ENCODE measurements at places on chromosomes 2 and 18.

GRCh38 chr2:168643979-168644378 is 158.5 kb upstream of the NOSTRIN start:
- peak; percentile 31 for DNase-seq

- no peak for DNase-seq
These were observed 30.1 kb upstream of the GALNT14 start for GRCh38 chr2:31168291-31168690.

DNA sequence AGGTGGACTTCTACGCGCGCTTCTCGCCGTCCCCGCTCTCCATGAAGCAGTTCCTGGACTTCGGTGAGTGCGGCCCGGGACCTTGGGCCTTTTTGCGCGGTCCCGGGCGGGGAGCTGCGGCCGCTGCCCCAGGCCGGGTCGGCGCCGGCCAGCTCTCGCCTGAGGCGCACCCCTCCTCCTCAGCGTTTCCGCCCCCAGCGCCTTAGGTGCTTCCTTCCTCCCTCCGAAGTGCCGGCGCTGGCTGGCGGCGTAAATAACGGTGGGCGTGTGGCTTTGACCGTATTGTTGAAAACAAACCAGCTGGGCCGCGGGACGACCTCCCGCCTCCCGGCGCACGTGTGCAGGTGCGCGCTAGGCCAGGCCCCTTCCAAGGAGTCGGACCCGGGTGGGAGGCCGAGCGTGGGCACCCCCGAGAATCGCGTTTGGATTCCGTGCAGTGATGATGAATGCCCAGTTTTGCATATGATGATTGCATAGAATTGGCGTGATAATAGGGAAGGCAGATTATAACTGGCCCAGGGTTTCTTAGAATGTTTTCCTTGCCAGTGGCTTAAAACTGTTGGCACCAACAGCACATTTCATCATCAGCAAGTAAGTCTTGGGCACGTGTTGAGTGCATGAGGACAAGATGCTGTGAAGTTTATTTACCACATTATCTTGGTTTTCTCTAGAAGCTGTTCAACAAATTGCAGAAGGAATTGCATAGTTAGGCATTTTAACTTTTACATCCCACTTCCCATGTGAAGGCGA is 569 bp downstream of the PDK1 start:
- DNase-seq: peak; percentile 76

DNA sequence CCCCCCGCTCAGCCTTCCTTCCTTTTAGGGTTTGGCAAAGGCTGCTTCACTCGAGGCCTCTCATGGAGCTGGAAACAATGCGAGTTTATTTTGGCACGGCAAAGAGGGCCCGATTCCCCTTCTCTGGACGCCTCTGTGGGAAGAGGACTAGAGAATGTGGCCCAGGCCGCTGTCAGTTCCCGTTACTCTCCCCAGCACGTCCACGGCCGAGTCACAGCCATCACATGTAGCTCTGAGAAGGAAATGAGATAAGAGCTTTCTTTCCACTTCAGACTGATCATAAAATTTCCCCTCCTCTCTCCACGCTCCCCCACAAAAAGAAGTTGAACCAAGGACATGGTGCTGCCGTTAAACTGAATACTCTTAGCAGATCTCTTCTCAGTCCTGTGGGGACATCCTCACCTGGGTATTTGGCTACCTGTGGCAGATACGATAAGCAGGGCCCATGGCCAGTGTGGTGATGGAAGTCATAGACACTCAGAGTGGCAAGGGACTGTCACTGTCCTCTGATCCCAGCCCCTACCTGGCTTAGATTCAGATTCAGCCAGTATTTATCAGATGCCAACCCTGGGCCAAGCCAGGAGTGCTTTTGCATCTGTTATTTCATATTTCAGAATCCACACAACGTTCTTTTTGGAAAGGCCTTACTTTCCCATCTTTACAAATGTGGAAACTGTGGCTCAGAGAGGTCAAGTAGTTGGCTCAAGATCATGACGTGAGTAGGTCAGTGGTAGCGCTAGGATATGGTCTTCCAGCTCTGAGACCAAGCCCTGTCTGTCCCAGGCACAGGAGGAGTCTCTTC is 101.2 kb downstream of the MCFD2 start:
- peak; percentile 83 for DNase-seq

GRCh38 chr2:229665158-229665557 is 49.2 kb downstream of the DNER start:
- DNase-seq: no peak

DNA sequence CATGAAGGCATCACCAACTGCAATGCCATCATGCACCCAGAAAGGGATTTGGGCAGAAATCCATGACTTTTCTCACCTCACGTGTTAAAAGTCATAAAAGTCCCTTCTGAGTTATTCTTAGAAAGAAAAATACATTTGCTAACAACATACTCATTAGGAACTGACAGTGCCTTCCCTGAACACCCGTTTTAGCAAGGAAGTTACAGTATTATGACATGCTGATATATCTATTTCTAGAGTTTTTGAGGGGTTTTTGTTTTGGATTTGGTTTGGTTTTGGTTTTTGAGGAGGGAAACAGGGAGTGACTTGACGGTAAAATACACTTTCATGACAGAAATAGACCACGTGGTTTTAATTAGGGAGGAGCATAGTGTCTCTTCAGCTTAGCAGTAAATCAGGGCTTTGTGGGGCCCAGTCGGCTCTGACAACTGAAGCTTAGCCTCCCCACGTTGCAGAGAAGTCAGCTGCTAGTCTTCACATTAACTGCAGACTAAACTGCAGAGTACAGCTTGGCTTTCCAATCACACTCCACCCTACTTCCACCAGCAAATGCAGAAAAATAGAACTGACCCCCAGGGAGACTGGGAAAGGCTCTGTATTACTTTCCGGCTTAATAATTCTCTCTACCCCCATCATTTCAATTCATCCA is 141.4 kb downstream of the FAM124B start:
- DNase-seq: peak; percentile 44

- DNase-seq: no peak
These were observed 28.7 kb upstream of the SKOR2 start for GRCh38 chr18:47280121-47280520.

GRCh38 chr18:49009661-49010060 is 58.9 kb upstream of the SMAD7 start:
- no peak for DNase-seq

- peak; percentile 71 for DNase-seq
These were observed at the start of gene LBH for GRCh38 chr2:30231212-30231995. Gene LBH, plus strand, starts transcription at chr2:30231534. Its CDS starts 205 bp downstream, at chr2:30231739.

GRCh38 chr2:230873661-230874401 is 9.1 kb downstream of the ITM2C start:
- no peak for DNase-seq

GRCh38 chr2:133026536-133027177 is 356.7 kb upstream of the LYPD1 start:
- DNase-seq: no peak

- no peak for DNase-seq
These were observed 23.1 kb downstream of the SERPINB11 start for GRCh38 chr18:63725682-63726480.

DNA sequence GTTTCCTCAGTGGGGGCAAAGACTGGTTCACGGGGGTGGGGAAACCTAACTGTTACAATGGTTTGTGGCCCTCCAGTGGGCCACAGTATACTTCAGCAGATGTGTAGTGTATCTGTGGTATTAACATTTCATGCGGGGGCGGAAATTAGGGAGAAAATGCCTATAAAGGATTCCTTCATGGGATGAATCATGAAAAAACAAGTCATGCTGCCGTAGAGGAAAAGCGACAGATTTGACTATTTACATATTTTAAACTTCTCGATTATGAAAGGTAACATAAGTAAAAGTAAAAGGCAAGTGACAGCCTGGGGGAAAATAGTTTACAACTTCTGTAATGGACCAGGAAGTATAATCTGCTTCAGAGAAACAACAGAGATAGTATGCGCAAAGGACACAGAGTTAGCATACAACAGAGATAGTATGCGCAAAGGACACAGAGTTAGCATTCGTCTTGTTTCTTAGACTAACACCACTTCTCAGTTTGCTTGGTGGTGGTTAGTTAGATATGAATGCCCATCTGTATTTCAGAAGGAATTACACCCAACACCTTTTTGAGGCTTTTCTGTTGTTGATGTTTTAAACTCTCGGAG is 41.1 kb downstream of the MRPS9 start:
- DNase-seq: peak; percentile 14

DNA sequence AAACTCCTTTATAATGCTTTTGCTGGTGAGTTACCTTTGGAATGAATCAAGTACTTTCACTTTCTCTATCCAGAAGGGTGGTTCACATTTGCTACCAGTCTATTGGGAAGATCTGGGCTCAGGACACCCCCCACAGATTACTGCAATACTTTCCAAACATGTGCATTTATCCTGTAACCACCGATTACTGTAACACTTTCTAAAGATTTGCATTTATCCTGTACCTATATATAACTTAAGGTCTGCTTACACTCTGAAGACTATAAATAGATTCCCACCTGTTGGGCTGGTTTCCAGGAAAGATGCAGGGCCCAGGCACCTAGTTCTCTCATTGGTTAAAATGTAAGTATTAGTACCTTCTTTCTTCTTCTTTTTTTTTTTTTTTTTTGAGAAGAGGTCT is 113.0 kb upstream of the NEDD4L start:
- DNase-seq: no peak

- no peak for DNase-seq
These were observed 50.0 kb upstream of the ATG16L1 start for GRCh38 chr2:233201258-233202013.

DNA sequence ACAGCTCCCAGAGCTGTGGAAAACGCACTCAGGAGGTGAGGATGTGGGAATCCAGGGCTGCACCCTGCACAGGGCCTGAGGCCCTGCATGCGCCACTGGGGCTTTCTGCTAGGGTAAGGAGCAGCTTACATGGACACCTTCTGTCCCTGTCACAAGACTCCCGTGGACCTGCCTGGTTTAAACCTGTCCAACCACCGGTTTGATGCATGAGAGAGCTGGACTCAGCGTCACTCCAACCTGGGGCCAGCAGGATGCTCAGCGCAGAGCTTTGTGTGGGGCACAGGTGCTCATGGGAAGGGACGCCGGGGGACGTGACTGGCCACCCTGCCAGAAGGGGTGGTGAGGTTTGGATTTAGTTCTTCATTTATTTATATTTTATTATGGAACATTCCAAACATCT is 24.2 kb downstream of the SNORC start:
- no peak for DNase-seq

GRCh38 chr2:210460322-210461227 is 16.0 kb downstream of the LANCL1 start:
- DNase-seq: no peak

- DNase-seq: peak; percentile 4
These were observed 183.6 kb upstream of the MGAT5 start for GRCh38 chr2:134070281-134070741.

DNA sequence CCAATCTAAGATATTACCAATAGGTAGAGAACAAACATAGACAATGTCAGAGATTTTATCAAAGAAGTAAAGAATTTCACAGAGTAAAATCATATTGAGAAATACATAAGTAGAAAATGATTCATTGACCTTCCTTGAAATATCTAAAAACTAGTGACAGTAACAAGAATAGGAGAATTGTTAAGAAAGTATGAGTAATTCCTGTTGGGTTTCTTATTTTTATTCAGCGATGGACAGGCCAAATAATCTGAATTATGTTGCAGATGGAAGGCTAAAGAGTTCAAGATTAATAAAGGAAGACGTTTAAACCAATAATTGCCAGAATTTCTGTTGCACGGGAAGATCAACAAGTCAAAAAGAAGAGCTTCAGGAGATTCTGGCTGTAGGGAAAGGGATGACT is 163.4 kb upstream of the RASGRP3 start:
- DNase-seq: no peak

- DNase-seq: no peak
These were observed 798 bp downstream of the TANC1 start for GRCh38 chr2:158969162-158969714.
